ENCODE measurements at places on chromosomes 7 and 10.

- no peak for DNase-seq
Observed at GRCh38 chr10:104117839-104118323, 4.1 kb upstream of the SFR1 start.

GRCh38 chr7:78220754-78221153 lies 422.2 kb downstream of the PHTF2 start:
- no peak for DNase-seq

- no peak for DNase-seq
Observed at GRCh38 chr7:158606671-158607424, 19.2 kb upstream of the PTPRN2 start.

DNA sequence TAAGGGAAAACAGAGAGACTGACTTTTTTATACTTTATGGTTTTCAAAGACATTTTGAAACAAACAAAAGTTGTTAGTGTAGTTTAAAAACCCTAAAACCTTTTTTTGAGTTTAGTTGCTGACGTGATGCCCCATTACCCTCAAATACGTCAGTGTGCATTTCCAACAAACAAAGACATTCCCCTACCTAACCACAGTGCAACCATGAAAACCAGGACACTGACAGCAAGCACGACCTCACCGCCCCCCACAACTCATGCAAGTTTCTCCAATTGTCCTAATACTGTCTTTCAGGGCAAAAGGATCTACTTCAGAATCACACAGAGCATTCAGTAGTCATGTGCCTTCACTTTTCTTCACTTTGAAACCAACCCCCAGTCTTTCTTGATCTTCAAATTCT lies 75.0 kb downstream of the WNT2 start:
- no peak for DNase-seq

DNA sequence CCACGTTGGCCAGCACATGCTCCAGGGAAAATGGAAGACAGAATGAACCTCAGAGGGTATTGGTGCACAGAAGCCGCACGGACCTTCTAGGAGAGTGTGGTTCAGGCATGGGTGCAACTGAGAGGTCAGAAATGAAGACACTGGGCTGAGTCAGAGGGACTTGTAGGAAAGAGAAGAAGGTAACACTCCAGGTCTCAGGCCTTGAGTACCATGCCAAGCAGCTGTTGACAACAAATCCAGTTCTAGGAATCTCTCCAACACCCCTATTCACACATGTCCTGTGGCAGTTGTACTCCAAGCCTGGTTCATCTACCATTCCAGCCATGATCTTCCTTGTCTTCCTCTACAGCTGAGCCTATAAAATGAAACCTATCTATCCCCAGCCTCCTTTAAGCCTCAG lies 251.6 kb downstream of the USP6NL start:
- no peak for DNase-seq

DNA sequence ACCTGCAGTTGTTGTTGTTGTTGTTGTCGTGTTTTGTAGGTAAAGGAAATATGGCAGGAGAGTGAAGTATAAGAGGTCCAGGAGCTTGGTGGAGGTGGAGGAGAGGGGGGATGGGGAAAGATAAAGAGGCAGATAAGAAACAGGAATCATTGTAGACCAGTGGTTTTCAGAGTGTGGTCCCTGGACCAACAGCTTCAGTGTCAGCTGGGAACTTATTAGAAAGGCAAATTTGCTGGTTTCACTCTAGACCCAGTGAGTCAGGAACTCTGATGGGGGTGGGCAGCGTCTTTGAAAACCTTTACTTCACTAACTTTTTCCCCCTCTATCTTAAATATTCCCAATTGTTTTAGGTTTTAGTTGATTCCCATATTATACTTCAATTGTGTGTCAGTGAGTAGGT lies 241.5 kb downstream of the AUTS2 start:
- DNase-seq, result no peak

- DNase-seq, result no peak
Observed at GRCh38 chr10:79130255-79130654, 61.5 kb downstream of the ZMIZ1 start.

GRCh38 chr10:9613338-9614075 lies 1404.2 kb upstream of the CELF2 start:
- no peak for DNase-seq

DNA sequence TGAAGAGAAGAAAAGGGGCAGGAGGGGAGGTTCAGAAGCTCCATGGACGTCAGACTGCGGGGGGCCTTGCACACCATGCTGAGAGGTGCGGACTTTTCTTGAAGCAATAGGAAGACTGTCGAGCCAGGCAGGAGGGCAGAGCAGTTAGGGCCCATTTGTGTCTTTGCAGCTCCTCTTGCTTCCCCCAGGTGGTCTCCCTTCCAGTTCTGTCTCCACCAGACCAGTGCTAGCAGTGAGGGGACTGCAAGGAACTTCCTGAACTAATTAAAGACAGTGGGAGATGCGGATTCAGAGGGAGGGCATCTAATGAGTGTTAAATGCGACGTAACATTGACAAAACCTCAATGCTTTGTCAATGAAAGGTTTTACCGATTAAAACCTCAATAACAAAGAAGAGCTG lies 225.4 kb downstream of the USP6NL start:
- no peak for DNase-seq

GRCh38 chr10:63627881-63628296 lies 106.7 kb downstream of the REEP3 start:
- no peak for DNase-seq

DNA sequence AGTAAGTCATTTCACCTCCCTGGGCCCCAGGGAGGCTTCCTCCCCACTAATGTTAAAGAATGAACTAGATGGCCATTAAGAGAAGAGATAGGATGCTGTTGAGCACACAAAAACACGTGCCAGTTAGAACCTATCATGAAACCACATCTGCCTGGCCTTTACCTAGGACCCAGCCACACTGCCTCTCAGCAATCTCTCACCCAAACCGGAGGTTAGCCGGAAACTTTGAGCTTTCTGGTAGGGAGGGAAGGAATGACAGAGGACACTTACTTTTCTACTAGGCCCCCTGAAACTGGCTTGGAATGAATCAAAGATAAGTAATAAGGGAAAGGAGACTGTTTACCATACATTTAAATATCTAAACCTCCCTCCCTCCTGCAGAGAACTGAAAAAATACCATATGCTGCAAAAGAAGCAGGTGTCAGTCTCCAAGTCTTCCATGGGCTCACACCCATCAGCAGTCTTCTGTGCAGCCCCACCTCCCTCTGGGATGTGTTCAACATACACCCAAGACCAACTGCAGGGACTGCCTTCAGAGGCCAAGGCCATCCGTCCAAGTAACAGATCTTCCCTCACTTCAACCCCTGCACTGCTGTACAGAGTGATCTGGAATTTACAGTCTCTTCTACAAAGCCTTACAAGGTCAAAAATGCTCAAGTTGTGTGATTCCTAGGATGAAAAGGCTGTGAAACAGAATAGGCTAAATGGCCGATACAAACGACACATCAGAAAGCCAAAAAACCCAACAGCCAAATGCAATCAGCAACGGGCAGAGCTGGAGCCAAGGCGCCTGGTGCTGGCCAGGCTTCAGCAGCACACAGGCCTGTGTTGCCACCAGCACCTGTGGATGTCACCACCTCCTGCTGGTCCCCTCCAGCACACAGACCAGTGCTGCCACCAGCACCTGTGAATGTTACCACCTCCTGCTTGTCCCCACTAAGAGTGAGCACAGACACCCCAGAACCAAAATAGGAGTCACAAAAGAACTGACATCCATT lies 42.4 kb downstream of the SORBS1 start:
- DNase-seq, result no peak

GRCh38 chr10:71008150-71008549 lies 119.8 kb upstream of the PCBD1 start:
- DNase-seq, result no peak

DNA sequence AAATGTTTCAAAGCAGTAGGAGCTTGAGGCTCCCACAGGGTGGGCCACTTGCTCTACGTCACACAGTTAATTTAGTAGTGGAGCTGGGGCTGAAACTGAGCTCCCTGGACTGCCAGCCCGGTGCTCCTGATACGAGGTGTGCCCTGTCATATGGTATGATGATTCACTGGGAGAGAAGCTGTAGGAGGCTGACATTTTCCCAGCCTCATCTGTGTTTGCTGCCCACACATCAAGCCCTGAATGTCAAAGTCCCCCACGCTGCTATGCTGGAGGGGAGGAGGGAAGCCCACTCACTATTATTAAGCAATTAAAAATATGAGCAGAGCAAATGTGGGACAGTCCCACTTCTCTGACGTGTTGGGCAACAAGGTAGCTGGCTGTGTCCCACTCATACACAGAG lies 81.2 kb upstream of the SORCS3 start:
- DNase-seq, result no peak

GRCh38 chr7:139389091-139389490 lies 29.4 kb downstream of the LUC7L2 start:
- DNase-seq, result no peak

DNA sequence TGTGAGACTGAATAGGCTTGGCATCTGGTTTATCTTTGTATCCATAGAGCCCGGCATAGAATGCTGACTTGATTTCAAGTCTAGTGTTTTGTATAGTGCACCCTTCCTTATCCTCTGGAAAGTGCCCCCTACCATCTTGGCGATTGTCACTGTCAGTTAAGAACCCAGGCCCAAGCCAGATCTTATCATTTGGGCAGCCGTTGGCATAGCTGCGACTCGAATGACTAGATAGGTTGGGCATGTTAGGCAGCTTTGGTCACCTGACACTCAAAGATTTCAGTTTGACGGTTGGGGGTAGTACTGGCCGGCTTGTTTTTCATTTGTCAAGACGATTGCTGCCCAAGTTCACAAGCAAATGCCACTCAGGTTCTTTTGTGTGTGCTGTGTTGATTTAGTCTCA lies 6.6 kb downstream of the NIPSNAP2 start:
- DNase-seq, result no peak

DNA sequence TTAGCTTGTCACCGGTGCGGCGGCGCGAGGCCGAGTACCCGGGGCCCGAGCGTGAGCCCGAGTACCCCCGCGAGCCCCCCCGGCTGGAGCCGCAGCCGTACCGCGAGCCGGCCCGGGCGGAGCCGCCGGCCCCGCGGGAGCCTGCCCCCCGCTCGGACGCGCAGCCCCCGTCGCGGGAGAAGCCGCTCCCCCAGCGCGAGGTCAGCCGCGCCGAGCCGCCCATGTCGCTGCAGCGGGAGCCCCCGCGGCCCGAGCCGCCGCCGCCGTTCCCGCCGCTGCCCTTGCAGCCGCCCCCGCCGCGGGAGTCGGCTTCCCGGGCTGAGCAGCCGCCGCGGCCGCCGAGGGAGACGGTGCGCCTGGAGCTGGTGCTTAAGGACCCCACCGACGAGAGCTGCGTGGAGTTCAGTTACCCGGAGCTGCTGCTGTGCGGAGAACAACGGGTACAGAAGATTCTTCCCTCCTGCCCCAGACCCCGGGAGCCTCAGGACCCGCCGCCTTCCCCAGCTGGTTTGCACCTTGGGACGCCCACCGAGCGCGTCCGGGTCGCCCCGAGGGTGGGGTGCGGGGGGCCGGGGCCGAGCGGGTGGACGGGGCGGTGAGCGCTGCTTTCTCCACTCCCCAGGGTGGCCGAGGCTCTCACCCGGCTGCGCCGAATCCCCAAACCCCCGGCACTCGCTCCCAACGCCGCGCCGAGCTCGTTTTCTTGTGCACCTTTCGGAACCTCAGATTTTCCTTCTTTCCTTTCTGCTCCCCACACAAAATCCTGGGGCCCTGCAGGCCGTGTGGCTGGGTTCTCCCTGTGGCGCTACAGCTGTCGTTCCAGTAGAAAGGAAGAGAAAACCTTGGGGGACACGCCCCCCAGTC lies 708 bp downstream of the UBN2 start:
- DNase-seq, result peak; percentile 1

DNA sequence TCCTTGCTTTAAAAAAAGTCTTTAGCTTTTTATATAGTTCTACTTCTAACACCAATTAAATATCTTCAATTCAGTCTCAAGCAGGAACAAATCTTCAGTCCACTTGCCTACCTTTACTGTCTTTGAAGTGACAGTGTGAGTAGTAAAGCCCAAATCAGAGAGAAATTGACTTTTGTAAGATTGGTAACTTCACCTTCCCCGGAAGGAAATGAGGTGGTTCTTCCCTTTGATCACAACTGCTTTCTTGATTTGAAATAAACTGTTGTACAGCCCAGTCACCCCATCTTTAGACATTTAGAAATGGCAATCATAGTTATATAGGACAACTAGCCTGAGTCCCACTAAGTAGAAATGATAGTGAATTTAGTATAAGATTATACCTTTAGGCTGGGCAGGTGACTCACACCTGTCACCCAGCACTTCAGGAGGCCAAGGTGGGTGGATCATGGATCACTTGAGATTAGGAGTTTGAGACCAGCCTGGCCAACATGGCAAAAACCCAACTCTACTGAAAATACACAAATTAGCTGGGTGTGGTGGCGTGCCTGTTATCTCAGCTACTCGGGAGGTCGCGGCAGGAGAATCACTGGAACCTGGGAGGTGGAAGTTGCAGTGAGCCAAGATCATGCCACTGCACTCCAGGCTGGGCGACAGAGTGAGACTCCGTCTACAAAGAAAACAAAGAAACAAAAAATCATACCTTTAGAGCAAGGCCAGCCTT lies 4.7 kb downstream of the FAS start:
- DNase-seq, result no peak

DNA sequence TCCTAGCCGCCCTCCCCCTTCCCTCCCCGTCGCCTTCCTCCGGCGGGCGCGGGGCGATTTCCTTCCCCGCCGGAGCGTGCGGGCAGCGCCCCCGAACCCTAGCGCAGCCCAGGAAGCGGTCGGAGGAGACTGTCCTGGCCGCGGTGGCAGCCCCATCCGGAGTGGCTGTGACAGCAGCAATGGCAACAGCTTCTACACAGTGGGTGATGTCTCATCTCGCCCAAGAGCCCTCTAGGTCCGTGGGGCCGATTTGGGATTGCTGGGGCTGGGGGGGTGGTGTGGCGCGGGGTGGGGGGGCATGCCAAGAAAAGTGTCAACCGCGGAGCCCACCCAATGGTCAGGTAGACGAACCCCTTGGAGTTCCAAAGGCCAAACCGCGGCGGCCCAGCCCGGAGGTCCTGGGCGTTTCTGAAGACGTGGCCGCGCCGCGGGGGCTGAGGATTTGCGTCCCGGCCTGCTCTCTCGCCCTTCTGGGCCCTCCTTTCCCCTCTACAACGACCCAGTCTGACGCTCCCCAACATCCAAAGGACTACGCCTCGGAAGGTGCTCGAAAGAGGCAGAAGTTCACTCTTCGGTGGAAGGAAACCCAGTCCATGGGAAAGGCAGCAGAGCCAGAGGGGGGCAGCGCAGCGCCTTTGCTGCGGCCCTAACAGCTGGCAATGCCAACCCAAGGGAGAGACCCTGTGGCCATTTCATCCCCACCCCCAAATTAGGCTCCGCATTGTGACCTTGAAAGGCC lies 603 bp upstream of the TWIST1 start:
- no peak for DNase-seq

GRCh38 chr7:100544967-100545359 lies 6.0 kb downstream of the AGFG2 start:
- no peak for DNase-seq
